Midbrain (tissue), 1 donor: ENCODE measurements at places on chromosomes 6 and 20.

- no peak for DNase-seq
Measured at GRCh38 chr20:16415071-16416053, 157.9 kb downstream of the KIF16B start.

- no peak for DNase-seq
Measured at GRCh38 chr6:129632172-129632613, 77.8 kb downstream of the ARHGAP18 start.

DNA sequence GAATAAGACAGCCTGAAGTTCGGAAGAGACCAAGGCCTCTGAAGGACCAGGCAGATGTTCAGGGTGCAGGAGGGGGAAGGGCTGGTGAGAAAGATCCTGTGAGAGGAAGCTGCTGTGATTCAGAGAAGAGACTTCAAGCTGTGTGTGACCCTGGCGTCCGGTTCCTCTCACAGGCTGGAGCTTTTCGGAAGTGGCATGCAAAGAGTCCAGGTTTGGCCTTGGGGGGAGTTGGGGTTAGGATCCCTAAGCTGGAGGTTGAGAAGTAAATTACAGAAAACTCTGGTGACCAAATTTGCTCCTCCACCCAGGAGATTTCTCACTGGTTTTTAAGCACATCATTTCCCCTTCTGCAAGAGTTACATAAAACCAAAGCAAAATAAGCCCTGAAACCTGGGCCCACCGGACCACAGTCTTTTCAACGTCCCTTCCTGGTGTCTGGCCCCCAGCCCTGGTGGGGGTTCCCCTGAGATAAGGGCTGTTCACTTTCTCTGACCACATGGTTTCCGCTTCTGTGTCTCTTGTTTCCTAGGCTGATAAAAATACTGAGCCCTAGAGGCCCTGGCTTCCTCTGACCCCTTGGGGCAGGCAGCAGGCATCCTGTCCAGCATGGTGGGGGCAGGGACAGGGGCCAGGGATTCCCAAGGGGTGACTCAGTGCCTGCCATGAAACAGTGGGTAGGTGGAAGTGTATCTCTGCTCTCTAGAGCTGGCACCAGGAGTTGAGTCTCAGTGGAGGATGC is 12.0 kb upstream of the LTA start:
- DNase-seq = peak; percentile 8

- DNase-seq = no peak
Measured at GRCh38 chr20:1041845-1042390, 39.8 kb upstream of the RSPO4 start.

GRCh38 chr20:11694467-11694866 is 223.2 kb upstream of the BTBD3 start:
- DNase-seq = no peak

- DNase-seq = no peak
Measured at GRCh38 chr6:158142789-158143188, 25.3 kb downstream of the SERAC1 start.

- no peak for DNase-seq
Measured at GRCh38 chr6:30340589-30341054, 4.3 kb upstream of the RPP21 start.

- DNase-seq = no peak
Measured at GRCh38 chr6:7758456-7758855, 32.6 kb downstream of the BMP6 start.

- no peak for DNase-seq
Measured at GRCh38 chr6:29414588-29414987, at the start of gene OR12D1. Gene OR12D1 (plus strand): TSS chr6:29414928.

DNA sequence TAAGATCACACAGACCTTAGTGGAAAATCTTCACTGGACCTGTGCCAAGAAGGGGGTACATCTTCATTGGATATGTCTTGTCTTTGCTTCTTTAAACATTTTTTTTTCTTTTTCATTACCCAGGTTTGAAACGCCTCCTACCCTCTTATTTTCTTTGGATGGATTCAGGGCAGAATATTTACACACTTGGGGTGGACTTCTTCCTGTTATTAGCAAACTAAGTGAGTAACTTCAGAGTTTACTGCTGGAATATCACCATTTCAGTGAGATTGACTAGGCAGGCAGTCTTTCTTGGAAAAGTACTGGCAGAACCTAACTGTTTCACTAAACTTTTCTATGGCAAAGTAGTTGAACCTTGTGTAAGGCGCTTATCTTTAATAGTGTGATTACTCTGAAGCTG is 47.0 kb downstream of the ENPP1 start:
- no peak for DNase-seq

DNA sequence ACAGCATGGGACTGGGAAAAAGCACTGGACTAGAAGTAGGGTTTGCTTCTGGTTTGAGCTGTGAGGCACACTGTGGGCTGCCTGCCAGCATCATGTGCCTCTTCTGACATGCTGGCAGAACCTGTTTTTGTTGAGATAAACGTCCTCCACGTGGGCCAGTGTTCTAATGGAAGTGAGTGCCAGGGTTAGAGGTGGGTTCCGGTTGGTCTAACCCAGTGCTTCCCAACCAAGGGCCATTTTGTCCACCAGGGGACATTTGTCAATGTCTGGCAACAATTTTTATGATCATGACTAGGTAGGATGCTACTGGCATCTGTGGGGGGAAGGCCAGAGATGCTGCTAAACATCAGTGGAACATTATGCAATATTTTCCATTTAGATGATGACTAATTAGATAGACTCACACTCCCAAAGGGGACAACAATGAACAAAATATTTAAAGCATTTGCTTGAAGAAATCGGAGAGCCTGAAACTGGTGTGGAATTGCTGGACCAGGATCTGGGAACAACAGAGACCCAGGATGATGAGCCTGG is 7.8 kb upstream of the APMAP start:
- DNase-seq = no peak

- no peak for DNase-seq
Measured at GRCh38 chr20:3042625-3043024, 797 bp upstream of the GNRH2 start.

GRCh38 chr20:50774515-50774914 is 20.3 kb upstream of the BCAS4 start:
- no peak for DNase-seq

- DNase-seq = no peak
Measured at GRCh38 chr6:33697845-33698244, 13.7 kb downstream of the UQCC2 start.

- no peak for DNase-seq
Measured at GRCh38 chr20:2698186-2698817, 5.7 kb downstream of the EBF4 start.
